Activated naive CD4-positive, alpha-beta T cell (primary cell): ENCODE measurements at places on chromosomes 12 and 14.

- no peak for DNase-seq
Observed at GRCh38 chr14:96056509-96057422, 17.6 kb downstream of the C14orf132 start.

DNA sequence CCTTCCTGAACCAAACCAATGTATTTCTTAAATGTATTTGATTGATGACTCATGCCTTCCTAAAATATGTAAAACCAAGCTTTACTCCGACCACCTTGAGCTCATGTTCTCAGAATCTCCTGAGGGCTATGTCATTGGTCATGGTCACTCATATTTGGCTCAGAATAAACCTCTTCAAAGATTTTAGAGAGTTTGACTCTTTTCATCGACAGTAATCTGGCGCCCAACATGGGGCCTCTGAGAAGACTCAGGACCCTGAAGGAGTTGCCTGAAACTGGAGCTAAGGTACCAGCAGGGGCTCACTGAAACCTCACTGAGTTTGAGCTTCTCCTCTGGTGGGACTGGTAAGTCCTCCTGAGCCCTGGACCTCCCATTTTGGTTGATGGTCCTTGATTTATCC, 17.2 kb upstream of the PSMC1 start:
- DNase-seq = no peak

GRCh38 chr14:81427348-81428058, 27.4 kb upstream of the STON2 start:
- no peak for DNase-seq

- no peak for DNase-seq
Observed at GRCh38 chr12:121453629-121454028, 53.7 kb downstream of the RNF34 start.

DNA sequence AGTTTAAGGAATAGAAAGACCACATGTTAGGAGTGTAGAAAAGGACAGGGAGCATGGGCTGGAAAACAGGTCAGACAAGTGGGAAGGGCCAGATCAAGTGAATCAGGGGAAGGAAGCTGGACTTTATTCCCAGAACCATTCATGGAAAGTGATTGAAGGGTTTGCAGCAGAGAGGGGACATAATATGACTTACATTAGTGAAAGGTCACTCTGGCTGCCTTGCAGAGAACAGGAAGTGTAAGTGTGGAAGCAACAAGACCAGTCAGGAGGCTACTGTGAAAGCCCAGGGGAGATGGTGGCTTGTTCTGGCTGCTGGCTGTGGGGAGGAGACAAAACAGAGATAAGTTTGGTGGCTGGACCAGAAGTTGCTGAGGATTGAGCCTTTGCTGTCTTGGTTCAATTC, 69.1 kb downstream of the VCPKMT start:
- no peak for DNase-seq

- no peak for DNase-seq
Observed at GRCh38 chr12:79552192-79552591, 138.6 kb downstream of the PAWR start.

GRCh38 chr14:71481021-71481654, 451.1 kb upstream of the RGS6 start:
- no peak for DNase-seq

DNA sequence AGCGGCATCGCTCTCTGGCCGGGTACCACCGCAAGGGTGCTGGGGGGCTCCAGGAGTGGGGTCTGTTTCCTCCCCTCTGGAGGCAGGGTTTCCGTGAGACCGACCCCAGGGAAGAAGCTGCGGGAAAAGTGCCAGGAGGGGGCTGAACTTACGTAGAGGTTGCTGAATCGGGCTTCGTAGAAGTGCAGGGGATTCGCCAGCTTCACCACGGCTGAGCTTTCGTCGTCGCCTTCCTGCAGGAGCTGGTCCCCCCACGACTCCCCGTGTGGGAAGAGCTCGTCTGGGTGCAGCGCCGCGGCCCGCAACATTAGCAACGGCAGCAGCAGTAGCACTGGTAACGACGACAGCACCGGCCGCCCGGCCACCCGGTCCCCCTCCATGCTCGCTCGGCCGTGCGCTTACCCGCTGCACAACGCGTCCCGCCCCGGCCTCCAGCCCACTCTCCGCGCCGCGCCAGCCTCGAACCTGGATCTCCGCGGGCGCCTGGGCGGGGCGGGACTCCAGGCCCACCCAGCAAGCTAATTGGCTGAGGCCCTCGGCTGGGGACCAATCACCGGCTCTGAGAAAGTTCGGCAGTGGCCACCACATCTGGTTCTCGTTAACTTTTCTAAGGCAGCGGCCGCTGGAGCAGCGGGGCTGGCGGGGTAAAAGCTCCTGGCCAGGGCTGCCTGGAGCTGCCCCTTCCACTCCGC, at the start of gene NID2:
Gene NID2 (minus strand): TSS at position 445 of the 692 bp plus-strand sequence. CDS start 65 bp downstream, at position 380.
- no peak for DNase-seq

DNA sequence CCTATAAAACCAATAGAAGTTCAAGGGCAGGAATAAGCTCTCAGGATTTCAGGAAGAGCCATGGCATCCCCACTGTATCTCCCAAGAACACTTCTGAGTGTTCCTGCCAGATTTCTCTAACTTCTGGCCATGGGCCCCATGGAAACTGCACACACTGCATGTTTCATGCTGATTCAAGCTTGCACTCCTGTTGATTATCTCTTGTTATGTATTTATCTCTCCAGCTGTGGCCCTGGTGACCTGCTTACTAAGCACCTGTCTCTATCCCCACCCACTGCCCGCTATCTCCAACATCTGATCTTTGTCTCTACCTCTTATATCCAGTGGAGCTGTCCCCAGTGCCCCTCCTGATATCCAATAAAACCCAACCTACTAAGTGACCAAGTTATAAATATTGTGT, 285.3 kb downstream of the PDZRN4 start:
- no peak for DNase-seq

DNA sequence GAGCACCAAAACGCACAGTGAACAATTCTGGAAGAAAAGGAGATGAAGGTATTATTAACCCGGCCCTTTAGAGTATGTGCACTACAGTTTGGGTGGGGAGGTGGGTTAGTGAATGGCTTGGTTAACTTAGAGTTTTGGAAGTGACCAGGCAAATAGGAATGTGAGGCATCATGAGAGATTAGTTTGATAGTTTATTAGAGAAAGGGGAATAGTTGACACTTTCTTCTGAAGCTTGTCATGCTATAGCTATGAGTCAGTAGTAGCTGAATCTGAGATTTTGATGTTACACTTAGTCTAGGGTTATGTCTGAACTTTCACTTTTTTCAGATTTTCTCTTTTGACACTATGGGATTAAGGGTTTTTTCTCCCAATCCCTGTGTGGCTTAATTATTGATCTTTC, 567.2 kb downstream of the SNAPC1 start:
- no peak for DNase-seq

DNA sequence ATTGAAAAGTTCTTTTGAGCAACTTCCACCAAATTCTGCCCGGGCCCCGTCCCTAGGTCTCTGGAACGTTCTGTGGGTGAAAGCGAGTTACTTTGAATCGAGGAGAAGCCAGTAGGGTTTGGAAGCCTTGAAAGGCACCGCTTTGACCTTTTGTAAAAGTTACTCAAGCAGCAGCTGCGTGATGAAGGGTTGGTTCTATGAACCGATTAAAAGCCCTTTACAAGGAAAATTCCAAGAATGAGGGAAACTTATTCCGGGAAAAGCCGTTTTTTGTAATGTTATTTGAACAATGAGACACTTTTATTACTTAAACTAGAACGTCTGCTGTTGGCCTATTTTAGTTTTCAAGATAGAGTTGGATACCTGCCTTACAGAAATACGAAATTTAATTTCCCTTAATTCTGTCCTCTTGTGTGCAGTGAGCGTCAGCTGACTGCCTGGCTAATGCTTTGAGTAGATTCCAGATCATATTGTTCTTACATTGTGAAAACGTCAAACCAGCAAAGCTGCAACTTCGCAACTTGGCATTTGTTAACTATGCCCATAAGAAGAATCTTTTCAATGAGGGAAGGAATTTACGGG, 906 bp downstream of the LARP4 start:
- no peak for DNase-seq

GRCh38 chr12:86233126-86233525, 23.1 kb downstream of the MGAT4C start:
- no peak for DNase-seq

GRCh38 chr12:28036940-28037339, 64.4 kb upstream of the PTHLH start:
- DNase-seq = no peak

DNA sequence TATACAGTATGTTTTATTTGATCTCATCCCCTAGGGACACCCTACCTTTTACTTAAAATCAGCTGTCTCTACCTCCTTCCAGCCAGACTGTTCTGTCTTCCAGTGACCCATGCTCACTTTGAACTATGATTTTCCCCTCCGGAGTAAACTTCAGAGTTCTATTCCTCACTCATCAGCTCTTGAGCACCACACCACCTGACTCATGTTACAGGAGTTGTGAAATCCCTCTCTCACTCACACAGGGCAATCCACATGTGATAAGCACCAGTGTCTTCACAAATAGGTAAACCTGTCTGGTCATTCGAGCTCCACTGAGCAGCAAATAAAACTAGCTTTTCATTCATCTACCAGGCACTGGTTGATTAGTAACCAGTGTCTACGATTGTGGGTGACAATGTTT, 177.3 kb upstream of the BMP4 start:
- DNase-seq = no peak

GRCh38 chr14:22300646-22301045, 288.4 kb downstream of the DAD1 start:
- DNase-seq = no peak

DNA sequence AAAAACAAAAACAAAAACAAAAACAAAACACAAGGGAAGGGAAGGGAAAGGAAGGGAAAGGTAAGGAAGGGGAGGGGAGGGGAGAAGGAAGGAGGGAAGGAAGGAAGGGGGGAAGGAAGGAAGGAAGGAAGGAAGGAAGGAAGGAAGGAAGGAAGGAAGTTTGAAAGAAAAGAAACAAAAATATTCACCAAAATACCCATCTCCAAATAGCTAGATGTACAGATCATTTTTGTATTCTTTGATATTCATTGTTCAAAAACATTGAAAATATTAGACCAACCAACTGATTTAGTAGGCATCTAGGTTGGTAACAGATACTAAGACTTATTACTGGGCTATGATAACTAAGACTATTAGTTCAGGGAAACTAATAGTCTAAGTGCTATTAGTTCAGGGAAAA, 39.1 kb upstream of the USP15 start:
- DNase-seq = no peak

DNA sequence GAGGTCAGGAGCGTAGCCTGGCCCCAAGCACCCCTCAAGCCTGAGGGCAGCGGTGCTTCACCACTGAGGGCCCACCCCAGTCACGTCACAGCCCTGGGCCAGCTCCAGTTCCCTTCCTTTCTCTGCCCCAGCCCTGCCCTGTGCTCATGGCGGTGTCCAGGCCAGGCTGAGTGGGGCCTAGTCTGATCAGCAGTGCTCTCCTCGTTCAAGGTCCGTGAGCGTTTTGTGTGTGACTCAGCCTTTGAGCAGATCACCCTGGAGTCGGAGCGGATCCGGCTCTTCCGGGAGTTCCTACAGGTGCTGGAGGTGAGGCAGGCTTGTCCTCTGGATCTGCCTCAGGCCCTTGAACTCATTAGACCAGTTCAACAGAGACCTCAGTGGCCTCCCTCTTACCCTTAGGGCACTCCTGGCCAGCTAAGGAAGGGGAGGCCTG, 19.0 kb downstream of the PRPF40B start:
- no peak for DNase-seq

GRCh38 chr12:62588916-62589315, 122.3 kb downstream of the MON2 start:
- no peak for DNase-seq

GRCh38 chr14:94411638-94412037, 23.2 kb upstream of the SERPINA1 start:
- DNase-seq = no peak

DNA sequence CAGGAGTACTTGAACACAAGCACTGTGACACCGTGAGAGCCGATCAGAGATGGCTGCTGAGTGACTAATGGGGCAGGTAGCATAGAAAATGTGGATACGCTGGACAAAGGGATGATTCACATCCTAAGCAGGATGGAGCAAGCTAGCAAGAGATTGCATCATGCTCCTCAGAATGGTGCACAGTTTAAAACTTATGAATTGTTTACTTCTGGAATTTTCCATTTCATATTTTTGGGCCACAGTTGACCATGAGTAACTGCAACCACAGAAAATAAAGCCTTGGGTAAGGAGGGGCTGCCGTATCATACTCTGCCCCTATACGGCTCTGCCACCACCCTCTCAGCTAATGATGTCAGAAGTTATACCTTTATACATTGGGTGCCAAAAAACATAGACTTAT, 23.3 kb upstream of the MARK3 start:
- no peak for DNase-seq

- no peak for DNase-seq
Observed at GRCh38 chr14:51609955-51610283, 41.8 kb upstream of the FRMD6 start.

DNA sequence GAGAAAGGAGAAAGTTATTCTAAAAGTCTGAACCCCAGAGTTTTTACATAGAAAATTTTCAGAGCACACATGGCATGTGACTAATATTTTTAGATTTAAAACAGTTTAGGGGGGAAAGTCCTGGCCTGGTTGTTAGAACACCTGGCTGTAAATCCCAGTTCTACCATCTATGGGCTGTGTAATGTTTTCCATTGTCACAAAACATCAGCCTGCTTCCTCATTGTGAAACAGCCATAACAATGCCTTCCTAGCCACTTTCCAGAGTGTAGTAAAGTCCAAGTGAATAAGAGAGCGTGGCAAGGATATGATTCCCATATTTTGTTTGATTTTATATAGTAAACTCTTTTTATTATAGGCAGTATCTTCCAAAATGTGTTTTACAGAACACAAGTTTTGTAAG, 310.0 kb upstream of the DCN start:
- DNase-seq = no peak

DNA sequence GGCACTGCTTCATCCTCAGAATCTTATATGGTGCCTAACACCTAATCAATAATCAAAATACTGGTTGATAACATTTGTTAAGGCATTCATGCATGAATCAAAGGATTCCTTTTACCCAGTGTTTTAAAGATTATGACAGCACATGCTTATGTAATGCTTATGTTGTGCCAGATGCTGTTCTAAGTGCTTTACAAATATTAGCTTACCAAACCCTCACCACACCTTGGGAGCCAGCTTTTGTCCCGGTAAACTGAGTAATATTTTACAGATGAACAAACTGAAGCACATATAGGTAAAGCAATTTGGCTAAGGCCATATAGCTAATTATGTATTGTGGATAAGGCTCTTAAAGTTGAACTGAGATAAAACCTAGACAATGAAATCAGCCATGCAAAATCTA, 209.2 kb downstream of the ALX1 start:
- no peak for DNase-seq

- DNase-seq = no peak
Observed at GRCh38 chr14:46352844-46353243, 298.7 kb downstream of the RPL10L start.
